PC-3 (cell line): ENCODE measurements at places on chromosomes 5 and 9. TPM values are rescaled to one million over a fixed set of nuclear protein-coding genes. Genes with fewer than 3 reads are reported as not detected.

TLX3 gene
- total RNA-seq, result not detected in 2 replicates

DEPDC1B gene
- 22.7 and 23.8 TPM in 2 replicates for total RNA-seq

MAML1 gene
- 10.6 and 17.9 TPM in 2 replicates for total RNA-seq

ZNF483 gene
- total RNA-seq, result 3.0 and 3.9 TPM in 2 replicates

MED22 gene
- 20.5 and 24.5 TPM in 2 replicates for total RNA-seq

DAB2 gene
- total RNA-seq, result 11.8 and 14.1 TPM in 2 replicates

DNA sequence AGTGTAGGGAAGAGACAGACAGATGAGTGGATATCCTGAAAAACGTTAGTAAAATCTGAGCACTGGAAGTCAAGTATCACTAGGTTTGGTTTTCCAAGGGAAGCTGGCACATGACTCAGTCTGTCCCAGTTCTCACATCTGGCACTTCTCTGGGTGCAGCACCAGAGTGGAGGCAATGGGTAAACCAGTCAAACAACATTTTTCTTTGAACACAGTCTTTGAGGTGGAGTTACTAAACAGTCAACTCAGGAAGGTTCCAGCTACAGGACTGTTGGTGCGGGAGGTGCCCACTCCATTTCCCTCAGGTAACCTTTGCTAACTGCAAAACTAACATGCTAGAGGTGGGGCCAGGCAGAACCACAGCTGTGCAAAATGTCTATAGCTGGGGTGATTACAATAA lies 301.4 kb upstream of the RFX3 start:
- H3K4me3 ChIP-seq, result no peak overlapping the region
- DNase-seq, result peak; percentile 93
- no peaks in the 10 kb centered on the region for H3K36me3 ChIP-seq

GRCh38 chr5:72951671-72952468 lies 4.0 kb upstream of the FCHO2 start:
- DNase-seq, result peak; percentile 82
- H3K27ac ChIP-seq, result peak overlapping the region; percentile 81
- H3K27me3 ChIP-seq, result no peaks in the 10 kb centered on the region
- peak overlapping the region; percentile 61 for H3K4me3 ChIP-seq
- H3K36me3 ChIP-seq, result no peaks in the 10 kb centered on the region

DNA sequence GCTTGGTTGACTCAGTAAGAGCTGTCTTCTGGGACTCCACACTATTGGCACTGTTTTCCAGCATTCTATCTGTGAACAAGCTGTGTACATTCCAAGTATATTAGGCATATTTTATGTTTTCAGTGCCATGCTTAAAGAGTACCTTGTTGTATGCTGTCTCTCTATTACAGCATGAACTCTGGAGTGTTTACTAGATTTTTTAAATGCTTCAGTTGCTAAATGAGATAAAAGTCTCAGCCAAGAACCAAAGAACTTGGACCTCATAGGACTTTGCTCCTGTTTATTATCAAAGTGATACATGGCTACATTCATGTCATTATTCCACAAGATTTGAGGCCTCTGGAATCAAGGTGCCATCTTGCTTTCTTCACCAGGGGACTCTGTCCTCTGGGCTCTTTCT lies 167.2 kb downstream of the C9orf152 start:
- H3K27me3 ChIP-seq, result no peaks in the 10 kb centered on the region
- no peak overlapping the region for H3K27ac ChIP-seq
- no peaks in the 10 kb centered on the region for H3K36me3 ChIP-seq
- H3K4me3 ChIP-seq, result no peak overlapping the region

- H3K36me3 ChIP-seq, result no peaks in the 10 kb centered on the region
- no peak for DNase-seq
- no peaks in the 10 kb centered on the region for H3K27me3 ChIP-seq
- H3K4me3 ChIP-seq, result peak overlapping the region; percentile 98
Measured at GRCh38 chr9:131394464-131395156, 724 bp downstream of the PRRC2B start.

DNA sequence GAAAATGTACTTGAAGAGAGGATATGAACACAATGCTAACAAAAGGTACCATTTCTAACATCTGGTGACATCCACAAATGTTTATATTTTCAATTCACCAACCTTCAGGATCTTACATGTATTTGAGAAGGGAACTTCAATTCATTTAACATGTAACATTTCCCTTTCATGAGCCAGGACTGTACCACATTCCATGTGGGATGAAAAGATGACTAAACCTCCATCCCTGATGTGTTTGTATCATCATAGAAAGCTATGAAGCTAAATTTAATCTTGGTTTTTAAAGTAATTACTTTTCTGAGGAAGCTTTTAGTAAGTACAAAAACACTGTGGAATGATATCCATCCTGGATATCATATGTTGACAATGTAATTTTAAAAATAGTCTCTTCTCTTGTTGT lies 78.2 kb upstream of the GNA14 start:
- no peak overlapping the region for H3K4me3 ChIP-seq
- H3K27me3 ChIP-seq, result no peaks in the 10 kb centered on the region
- H3K36me3 ChIP-seq, result no peaks in the 10 kb centered on the region
- no peak for DNase-seq
- H3K4me1 ChIP-seq, result no peaks in the 10 kb centered on the region
